ENCODE measurements at places on chromosomes 5 and 9. TPM values are rescaled to one million over a fixed set of nuclear protein-coding genes. Genes with fewer than 3 reads are reported as not detected.

The B4GALT1 gene
- total RNA-seq: 27.3 TPM

The ANKRD55 gene
- 0.37 TPM for total RNA-seq

The IZUMO3 gene
- not detected for total RNA-seq

The FOXD4L4 gene
- 0.50 TPM for total RNA-seq

The MCIDAS gene
- not detected for total RNA-seq

The LHX6 gene
- 0.33 TPM for total RNA-seq

The ARHGEF39 gene
- under 0.01 TPM for total RNA-seq

The OCLN gene
- 53.9 TPM for total RNA-seq

The PDE6A gene
- total RNA-seq: not detected

The ZNF618 gene
- 6.5 TPM for total RNA-seq

The FCHO2 gene
- total RNA-seq: 37.5 TPM

The ENHO gene
- 0.67 TPM for total RNA-seq

The TTC16 gene
- total RNA-seq: not detected

The RMRP gene
- 67,037 TPM for total RNA-seq

The PLAA gene
- 23.9 TPM for total RNA-seq

The ALDH1A1 gene
- 208 TPM for total RNA-seq

The SPINK13 gene
- total RNA-seq: not detected

The HAPLN1 gene
- not detected for total RNA-seq

The STK32A gene
- 0.17 TPM for total RNA-seq

The PCDHGA3 gene
- 0.09 TPM for total RNA-seq

The PCDHA12 gene
- total RNA-seq: not detected

The RNF180 gene
- total RNA-seq: 1.2 TPM

The COL27A1 gene
- total RNA-seq: 13.3 TPM

The CDH18 gene
- not detected for total RNA-seq

The DOCK8 gene
- 10.6 TPM for total RNA-seq

The PCSK5 gene
- total RNA-seq: 0.93 TPM

The ARL14EPL gene
- total RNA-seq: not detected

The DOK3 gene
- 10.2 TPM for total RNA-seq

The THBS4 gene
- total RNA-seq: 0.08 TPM

The POC5 gene
- total RNA-seq: 6.7 TPM

The CDO1 gene
- total RNA-seq: 472 TPM

The C5orf52 gene
- total RNA-seq: not detected

The GPRIN1 gene
- 0.23 TPM for total RNA-seq

The SPATA31E1 gene
- total RNA-seq: not detected

The SERF1B gene
- total RNA-seq: 9.0 TPM

The SMIM33 gene
- total RNA-seq: not detected

The HTR4 gene
- 2.4 TPM for total RNA-seq

The SCAI gene
- total RNA-seq: 2.1 TPM

The SLC6A18 gene
- not detected for total RNA-seq

The PDGFRB gene
- total RNA-seq: 10.6 TPM

The PCA3 gene
- total RNA-seq: 0.92 TPM

Data from liver (tissue), 10 donors.